Activated CD8-positive, alpha-beta T cell treated with anti-CD3 and anti-CD28 coated beads, Interleukin-2, amount 10 ng/mL, durations not matched to agents 7 days and 5 days (primary cell): ENCODE measurements at places on chromosomes 3 and 15.
A peak's percentile ranks its signal among the peaks of the same experiment; 100 is the strongest.

DNA sequence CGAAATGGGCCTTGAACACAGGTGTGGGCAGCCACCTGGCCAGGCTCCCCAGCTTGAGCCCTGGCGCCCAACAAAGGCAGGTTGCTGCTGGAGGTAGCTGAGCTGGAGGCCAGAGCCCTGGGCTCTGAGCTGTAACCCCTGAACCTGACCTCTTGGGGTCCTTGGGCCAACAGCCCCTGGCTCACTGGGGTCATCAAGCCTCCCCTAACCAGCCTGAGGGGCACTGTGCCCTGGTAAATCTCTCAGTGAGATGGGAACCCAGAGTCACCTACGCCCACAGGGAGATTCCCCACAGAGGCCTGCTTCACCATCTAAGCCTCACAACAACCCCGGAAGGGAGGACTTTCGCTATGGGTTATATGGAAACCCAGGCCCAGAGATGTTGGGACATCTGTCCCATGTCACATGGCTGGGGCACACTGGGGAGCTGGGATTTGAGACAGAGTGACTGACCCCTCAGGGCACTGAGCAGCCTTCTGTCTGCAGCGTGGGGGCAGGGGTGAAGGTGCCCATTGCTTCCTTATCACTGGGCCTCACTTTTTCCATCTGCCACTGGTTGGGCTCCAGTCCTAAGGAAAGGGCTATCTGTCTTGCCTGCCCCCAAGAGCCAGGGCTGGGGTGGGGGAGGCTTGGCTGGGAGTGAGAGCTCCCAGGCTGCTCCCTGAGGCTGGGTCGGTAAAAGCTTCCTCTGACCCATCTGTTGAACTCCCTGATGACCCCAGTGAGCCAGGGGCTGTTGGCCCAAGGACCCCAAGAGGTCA, 59.1 kb downstream of the IQSEC1 start:
- H3K27me3 ChIP-seq: no peaks in the 10 kb centered on the region
- no peak for DNase-seq
- H3K27ac ChIP-seq: peak overlapping the region; percentile 97
- peak overlapping the region; percentile 80 for H3K4me3 ChIP-seq

- no peaks in the 10 kb centered on the region for H3K4me1 ChIP-seq
- H3K36me3 ChIP-seq: peaks cover 35% of the 10 kb centered on the region
- DNase-seq: no peak
- no peak overlapping the region for H3K27ac ChIP-seq
- H3K4me3 ChIP-seq: no peak overlapping the region
Observed at GRCh38 chr15:65663521-65663920, 41.8 kb downstream of the SLC24A1 start.

- H3K4me1 ChIP-seq: peaks cover 9% of the 10 kb centered on the region
- no peaks in the 10 kb centered on the region for H3K27me3 ChIP-seq
- H3K27ac ChIP-seq: no peak overlapping the region
- no peak overlapping the region for H3K4me3 ChIP-seq
Observed at GRCh38 chr15:85757073-85757938, 37.4 kb downstream of the KLHL25 start.

- no peak overlapping the region for H3K27ac ChIP-seq
- no peaks in the 10 kb centered on the region for H3K36me3 ChIP-seq
- H3K4me1 ChIP-seq: no peaks in the 10 kb centered on the region
Observed at GRCh38 chr3:16134173-16134928, 40.1 kb upstream of the GALNT15 start.

DNA sequence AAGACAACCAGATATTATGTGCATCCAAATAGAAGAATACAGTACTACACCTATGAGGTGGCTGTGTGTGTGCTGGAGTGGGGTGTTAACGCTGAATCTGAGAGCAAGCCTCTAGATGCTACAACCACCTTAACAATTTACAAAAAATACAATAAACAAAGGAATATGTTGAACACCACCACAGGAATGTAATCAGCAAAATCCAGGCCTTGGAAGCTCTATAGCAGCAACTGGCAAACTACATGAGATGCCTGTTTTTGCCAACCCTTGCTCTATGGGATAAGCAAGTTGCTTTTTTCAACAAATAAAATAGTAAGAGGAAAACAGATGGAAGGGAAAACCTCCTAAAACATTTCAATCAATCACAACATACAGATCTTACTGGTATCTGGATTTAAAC, 23.9 kb downstream of the SLTM start:
- H3K4me1 ChIP-seq: peaks cover 45% of the 10 kb centered on the region
- no peaks in the 10 kb centered on the region for H3K27me3 ChIP-seq
- no peak for DNase-seq
- no peak overlapping the region for H3K4me3 ChIP-seq

GRCh38 chr15:81500081-81500480, 126.1 kb upstream of the TMC3 start:
- H3K27me3 ChIP-seq: peaks cover 5% of the 10 kb centered on the region
- H3K4me3 ChIP-seq: no peak overlapping the region
- no peaks in the 10 kb centered on the region for H3K36me3 ChIP-seq
- H3K4me1 ChIP-seq: no peaks in the 10 kb centered on the region
- H3K27ac ChIP-seq: no peak overlapping the region

DNA sequence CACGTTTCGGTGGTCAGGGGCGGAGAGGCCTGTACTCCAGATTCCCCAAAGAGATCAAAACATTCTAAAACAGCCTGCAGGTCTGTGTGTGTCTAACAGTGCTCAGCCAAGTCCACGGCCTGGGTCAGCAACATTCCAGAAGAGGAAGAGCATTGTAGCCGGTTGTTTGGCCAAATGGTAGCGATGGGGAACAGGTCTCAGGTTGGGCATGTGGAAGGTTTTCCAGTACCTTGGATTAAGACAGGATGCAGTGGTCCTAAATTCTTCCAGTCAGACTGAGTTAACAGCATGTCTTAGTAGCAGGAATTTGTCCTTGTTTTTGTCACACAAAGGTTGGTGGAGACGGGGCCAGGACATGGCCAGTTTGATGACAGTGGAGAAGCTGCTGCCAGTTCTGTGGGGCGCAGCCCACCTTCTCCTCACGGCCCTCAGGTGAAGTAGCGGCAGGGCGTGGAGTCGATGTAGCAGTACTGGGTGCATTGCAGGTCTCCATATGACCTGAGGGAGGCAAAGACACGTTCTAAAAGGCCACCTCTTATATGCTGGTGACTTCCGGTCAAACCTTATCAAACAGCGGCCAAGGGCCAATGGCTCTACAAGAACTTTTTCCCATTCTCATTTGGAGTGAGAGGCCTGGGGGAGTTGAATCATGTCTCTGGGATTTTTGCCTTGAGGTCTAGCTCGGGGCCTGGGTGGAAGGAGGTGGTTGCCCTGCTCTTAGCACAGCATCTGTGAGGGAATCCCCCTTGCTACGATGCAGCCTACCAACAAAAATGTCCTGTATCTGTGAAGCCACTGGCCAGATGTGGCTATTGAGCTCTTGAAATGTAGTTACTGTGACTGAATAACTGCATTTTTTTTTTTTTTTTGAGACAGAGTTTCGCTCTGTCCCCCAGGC, 24.1 kb downstream of the EAF1 start:
- H3K4me1 ChIP-seq: peaks cover 4% of the 10 kb centered on the region
- H3K27ac ChIP-seq: no peak overlapping the region
- H3K4me3 ChIP-seq: no peak overlapping the region
- DNase-seq: no peak

- H3K27ac ChIP-seq: no peak overlapping the region
- no peaks in the 10 kb centered on the region for H3K36me3 ChIP-seq
- DNase-seq: no peak
Observed at GRCh38 chr3:81080608-81081007, 680.8 kb downstream of the GBE1 start.

DNA sequence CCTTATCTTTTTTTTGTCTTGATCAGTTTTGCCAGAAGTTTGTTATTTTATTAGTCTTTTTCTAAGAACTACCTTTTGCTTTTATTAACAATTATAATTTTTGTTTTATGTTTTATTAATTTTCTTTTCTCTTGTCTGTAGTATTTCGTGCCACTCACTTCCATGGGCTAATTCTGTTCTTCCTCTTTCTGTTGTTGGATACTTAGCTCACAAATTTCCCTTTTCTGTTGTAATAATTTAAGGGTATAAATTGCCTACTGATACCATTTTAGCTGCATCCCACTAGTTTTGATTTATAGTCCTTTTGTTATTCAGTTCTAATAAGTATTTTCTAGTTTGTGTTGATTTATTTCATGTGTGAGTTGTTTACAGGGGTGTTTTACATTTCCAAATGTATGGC, 48.6 kb downstream of the SNRK start:
- no peaks in the 10 kb centered on the region for H3K27me3 ChIP-seq
- DNase-seq: no peak
- H3K4me3 ChIP-seq: no peak overlapping the region
- peaks cover 84% of the 10 kb centered on the region for H3K36me3 ChIP-seq
- peaks cover 7% of the 10 kb centered on the region for H3K4me1 ChIP-seq
- H3K27ac ChIP-seq: no peak overlapping the region

DNA sequence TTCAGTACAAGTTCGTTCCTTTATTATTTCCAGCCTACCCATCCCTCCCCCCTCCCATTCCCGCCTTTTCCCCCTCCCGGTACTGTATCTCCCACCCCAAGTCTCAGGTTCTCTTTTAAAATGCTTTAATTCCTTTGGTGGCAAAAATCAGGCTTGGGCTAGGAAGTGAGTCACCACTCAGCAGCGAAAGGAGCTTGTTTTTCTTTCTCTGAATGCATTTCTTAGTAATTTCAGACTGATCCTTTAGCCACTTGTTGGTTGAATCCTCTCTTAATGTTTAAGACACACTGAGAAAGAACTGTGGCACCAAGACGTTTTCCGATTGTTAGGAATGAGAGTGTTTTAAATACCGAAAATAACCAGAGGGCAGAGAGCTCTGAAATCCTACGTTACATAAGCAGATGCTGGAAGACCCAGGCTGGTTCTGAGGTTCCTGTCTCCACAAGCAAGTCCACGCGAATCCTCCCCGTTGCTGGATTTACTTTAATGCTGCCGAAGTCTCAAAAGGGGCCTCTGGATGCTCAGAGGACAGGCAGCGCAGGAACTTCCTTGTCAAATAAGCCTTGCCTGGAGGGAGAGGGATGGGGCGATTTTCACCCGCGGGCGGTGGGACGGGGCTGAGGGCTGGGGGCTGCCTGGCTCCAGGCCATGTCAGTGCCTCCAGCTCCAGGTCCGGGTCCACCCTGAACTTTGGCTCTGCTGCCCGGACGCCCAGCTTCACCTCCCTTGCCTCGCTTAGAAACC, 854 bp upstream of the COL8A1 start:
- H3K4me3 ChIP-seq: no peak overlapping the region
- no peak overlapping the region for H3K27ac ChIP-seq
- peaks cover 50% of the 10 kb centered on the region for H3K27me3 ChIP-seq
- no peaks in the 10 kb centered on the region for H3K36me3 ChIP-seq
- no peak for DNase-seq

DNA sequence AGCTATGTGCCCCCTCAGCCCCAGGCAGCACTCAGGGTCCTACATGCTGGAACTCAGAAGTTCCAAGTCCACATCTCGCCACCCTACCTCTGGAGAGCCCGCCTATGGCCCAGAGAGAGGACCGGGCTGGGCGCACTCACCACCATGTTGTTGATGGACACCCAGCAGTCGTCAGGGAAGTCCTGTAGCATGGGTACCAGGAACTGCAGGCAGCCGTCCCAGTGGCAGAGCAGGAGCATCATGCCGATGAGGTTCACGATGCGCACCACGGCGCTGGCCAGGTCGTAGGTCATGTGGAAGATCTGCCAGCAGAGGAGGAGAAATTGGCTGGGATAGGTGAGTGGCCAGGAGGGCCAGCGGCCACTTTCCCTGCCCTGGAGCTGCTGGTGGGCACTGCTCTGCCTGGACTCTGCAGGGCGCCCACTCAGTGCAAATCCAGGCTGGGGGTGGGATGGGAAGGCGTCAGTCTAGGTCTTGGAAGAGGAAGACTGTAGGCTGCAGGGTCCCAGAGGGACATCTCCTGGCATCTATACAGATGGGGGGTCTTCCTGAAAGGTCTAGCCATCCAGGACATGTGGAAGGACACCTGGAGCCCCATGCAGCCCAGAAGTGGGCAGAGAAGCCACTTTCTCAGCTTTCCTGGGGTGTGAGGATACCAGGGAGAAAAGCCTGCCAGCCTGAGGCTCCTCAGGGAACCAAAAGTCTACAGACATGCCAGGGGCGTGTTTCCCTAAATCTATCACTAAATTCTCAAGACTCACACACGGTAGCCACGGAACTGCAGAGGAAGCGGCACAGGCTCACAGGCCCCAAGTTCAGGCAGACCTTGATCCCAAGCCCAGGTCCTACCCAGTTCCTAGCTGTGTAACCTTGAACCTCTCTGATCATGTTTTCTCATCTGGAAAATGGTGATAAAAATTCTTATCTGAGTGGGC, 36.5 kb downstream of the HCN4 start:
- no peak overlapping the region for H3K27ac ChIP-seq
- DNase-seq: no peak
- H3K4me1 ChIP-seq: no peaks in the 10 kb centered on the region
- H3K27me3 ChIP-seq: no peaks in the 10 kb centered on the region
- H3K4me3 ChIP-seq: no peak overlapping the region

GRCh38 chr3:55518451-55518850, 31.3 kb upstream of the WNT5A start:
- no peak overlapping the region for H3K4me3 ChIP-seq
- H3K4me1 ChIP-seq: no peaks in the 10 kb centered on the region
- H3K27ac ChIP-seq: no peak overlapping the region
- no peaks in the 10 kb centered on the region for H3K36me3 ChIP-seq

- H3K36me3 ChIP-seq: no peaks in the 10 kb centered on the region
- H3K27ac ChIP-seq: no peak overlapping the region
- no peaks in the 10 kb centered on the region for H3K27me3 ChIP-seq
- no peaks in the 10 kb centered on the region for H3K4me1 ChIP-seq
Observed at GRCh38 chr3:86794361-86795065, 196.4 kb downstream of the VGLL3 start.

DNA sequence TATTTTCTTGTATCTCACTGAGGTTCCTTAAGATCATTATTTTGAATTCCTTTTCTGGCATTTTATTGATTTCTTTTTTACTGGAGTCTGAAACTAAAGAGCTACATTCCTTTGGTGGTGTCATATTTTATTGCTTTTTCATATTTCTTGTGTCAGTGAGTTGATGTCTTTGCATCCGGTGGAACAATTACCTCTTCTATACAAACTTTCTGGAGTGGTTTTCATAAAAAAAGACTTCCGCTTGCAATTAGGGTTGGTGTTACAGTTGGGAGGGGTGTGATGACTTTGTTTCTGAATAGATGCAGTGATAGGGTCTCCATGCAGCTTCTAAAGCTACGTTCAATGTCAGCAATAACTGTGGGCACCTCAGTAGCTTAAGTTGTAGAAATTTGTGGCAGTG, 181.7 kb downstream of the LPP start:
- no peak overlapping the region for H3K27ac ChIP-seq
- H3K36me3 ChIP-seq: peaks cover 28% of the 10 kb centered on the region
- peaks cover 31% of the 10 kb centered on the region for H3K4me1 ChIP-seq

DNA sequence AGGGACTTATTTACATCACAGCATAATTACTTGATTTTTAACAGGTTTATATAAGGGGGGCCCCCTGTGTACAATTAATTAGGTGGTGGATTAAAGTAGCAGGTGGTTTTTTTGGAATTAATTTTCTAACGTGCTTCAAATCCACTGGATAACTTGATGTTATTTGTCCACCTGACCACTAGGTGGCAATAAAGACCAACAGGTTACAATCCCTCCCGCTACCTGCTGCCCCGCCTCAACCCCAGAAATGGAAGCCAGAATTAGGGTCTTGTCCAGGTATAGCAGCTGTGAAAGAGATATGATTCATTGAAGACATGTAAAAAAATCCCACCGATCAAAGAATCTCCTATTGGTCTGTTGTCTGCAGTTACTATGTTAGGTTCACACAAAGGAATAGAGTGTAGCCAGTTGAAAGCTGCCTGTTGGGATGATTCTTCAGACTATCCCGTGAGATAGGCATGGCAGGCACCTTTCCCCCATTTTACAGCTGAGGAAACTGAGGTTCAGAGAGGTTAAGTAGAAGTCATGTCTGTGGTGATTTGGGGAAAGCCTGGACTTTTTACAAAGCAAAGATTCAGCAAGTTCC, 44.0 kb downstream of the MFSD1 start:
- H3K27me3 ChIP-seq: no peaks in the 10 kb centered on the region
- H3K27ac ChIP-seq: no peak overlapping the region
- peak; percentile 53 for DNase-seq
